ENCODE measurements at places on chromosomes 12 and 14.

GRCh38 chr12:53816360-53817020 lies 64.7 kb upstream of the CISTR start:
- no peak for DNase-seq

DNA sequence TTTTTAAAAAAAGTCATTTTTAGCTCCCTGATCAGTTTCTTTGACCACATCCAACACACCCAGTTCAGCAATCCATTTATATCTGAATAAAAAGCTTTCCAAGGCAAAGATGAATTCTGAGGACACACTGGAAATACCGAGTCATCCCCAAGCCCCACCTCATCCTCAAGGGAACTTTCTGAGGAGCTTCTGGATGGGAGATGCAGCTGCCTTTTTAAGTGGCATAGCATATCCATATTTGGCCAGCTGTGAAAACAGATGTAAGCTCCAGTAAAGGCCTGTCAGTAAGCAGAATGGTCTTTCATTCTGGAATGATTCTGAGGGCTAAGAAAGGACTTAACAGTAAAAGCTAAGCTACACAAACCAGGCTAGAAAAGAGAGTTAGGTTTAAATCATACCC lies 18.4 kb downstream of the ZFYVE1 start:
- no peak for DNase-seq

- no peak for DNase-seq
Observed at GRCh38 chr12:131385313-131386166, 325.4 kb upstream of the SFSWAP start.

GRCh38 chr12:98127336-98127679 lies 388.1 kb upstream of the TMPO start:
- DNase-seq: no peak
